ENCODE measurements at places on chromosomes 13 and 19.

DNA sequence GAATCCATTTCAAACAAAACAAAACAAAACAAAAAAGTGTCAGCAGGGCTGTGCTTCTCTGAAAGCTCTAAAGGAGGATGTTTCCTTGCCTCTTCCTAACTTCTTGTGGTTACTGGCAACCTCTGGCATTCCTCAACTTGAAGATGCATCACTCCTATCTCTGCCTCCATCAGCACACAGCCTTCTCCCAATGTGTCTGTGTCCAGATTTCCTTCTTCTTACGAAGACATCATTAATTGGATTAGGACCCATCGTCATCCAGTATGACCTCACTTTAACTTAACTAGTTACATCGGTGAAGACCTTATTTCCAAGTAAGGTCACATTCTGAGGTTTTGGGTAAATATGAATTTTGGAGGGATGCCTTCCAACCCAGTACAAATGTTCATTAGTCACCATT, 33.8 kb upstream of the GTF2F2 start:
- no peak for DNase-seq

GRCh38 chr19:15453091-15453578, 3.4 kb upstream of the WIZ start:
- no peak for DNase-seq

DNA sequence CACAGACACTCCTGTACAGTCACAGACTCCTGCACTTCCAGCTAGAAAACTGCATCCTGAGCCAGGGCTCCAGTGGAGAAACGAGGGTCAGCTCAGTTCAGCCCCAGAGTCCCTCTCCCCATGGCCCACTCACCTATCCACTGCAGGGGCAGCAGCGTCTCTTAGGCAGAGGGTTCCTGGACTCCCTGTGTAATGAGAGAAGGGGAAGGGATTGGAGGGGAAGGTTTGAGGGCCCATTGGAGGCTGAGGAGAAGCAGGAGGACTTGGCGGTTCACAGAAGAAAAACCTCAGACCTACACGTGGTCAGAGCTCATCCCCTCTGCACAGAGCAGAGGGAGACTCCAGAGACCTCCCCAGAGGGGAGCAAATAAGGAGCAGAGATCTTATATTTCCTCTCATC, 9.2 kb upstream of the CEACAM18 start:
- DNase-seq = no peak

DNA sequence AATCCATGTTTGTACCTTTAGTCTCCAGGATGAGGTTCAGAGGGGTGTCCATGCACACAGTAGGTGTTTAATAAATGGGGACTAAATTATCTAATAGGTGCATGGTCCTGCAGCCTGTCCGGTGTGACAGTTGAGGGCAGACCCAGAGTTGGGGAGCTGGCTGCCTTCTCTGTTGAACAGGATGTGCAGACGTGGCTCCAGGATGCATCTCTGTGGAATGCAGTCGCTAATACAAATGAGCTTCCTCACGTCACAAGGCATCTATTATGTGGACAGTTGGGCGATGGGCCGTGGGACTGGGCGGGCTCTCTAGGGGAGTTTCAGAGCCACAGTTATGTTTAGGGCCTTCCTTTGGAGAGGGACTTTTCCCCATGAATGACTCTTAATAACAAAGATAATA, 71.0 kb downstream of the SIPA1L3 start:
- DNase-seq = no peak

DNA sequence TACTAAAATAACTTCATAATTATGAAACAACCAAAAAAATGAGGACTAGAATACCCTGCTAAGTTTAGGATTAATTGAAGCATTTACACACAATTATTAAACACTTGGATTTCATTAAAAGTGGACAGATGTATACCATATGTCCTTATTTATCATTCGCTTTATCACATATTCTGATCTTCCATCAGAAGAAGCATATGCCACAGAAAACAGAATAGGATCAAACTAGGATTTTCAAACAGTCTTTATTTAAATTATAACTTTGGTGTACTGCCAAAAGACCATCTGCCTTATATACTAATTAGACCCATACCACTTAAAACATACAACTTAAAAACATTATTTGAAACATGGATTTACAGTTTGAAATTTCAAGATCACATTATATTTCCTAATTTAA, 727.1 kb upstream of the KLHL1 start:
- no peak for DNase-seq

GRCh38 chr19:57802269-57802668, 12.4 kb downstream of the ZNF552 start:
- no peak for DNase-seq

DNA sequence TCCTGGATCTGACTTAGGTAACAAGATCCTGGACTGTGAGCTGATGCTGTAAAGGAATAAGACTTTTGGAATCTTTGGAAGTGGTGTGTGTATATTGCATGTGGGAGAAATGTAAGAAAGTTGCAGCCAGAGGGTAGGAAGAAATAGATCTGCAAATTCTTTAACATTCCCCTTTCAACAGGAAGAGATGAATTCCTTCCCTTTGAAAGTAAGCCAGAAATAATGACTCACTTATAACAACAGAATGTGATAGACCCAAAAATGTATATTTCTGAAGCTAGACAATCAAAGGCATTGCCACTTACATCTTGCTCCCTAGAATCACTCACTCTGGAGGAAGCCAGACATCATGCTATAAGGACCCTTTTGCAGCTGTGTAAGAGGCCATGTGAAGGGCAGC, 9.8 kb upstream of the SIAH3 start:
- DNase-seq = no peak

GRCh38 chr13:76223565-76223964, 587.4 kb downstream of the LMO7 start:
- no peak for DNase-seq

DNA sequence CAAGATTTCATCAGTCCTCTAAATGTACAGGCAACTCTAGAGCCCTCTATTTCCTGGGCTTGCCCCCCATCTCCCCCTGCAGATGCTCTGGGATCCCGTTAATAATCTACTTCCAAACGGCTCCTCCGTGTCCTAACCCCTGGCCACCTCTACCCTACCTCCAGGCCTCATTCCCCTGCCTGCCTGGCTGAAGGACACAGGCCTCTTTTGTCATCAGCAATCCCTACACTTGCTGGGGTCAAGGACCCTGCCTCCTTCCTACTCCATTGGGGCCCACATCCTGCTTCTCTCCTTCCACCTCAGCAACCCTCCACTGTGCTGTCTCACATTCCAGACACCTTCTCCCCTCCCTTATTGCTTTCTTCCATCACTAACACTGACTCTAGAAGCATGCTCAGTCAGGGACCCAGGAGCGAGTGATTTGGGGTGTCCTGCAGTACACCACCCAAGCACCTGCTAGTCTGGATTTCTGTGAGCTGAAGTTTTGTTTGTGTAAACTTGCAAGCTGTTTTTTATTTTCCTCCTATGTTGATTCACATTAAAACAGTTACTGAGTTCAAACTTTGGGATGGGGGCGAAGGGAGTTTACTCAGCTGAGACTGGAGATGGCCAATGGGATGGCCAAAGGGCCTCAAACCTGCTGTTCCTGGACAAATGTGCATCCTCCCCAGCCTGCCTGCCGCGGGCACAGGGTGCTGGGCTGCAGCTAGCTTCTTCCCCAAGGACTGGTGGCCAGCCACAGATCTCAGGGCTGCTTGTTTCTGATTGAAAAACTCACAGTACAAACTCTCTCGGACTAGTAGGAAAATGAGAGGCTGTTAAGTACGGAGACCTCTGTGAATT, 314.7 kb downstream of the FOXO1 start:
- no peak for DNase-seq

DNA sequence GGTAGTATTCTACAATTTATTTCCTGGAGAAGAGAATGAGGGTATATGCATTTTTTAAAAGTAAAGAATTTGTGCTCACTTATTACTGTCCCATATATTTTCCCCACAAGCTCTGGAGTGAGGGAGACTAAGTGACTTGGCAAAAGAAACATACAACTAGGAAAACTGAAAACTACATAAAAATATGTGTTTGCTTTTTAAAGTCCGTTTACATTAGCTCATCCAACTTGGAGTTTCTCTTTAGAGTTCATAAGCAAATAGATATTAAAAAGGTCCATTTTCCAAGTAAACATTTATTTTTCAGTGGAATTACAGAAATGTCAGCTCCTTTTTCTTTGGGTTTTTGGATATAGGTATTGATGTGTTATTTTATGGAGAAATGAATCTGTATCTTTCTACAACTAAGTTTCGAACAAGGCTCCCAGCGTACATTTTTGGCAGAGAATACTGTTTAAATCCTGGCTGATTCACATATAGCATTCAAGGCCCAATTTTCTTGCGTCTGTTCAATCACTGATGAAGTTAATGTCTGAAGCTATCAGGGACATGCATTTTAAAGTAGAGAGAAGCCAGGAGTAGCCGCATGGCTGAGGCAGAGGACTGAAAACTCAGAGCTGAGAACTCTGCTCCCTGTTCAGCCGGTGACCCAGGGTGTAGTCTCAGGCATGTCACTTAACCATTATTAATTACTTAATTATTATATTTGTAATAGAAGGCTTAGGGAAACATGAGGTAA, 729.4 kb downstream of the EFNB2 start:
- DNase-seq = no peak

DNA sequence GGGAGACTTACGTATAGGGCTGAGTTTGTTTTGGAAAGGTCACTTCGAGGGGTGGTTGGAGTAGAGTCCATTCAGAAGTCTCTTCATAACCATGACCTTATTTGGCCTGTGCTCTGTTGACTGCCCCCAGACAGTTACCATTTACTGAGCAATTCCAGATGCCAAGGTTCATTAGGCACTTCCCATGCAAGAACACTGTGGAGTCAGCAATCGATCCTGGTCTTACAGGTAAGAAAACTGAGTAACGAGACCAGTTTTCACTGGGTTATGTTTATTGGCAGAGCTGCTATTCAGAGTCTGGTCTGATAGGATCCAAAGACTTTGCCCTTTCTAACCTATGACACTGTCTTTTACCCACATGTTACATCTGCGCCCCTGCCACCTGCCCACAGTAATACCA, 134.7 kb downstream of the MTUS2 start:
- no peak for DNase-seq

GRCh38 chr19:29683009-29683408, 17.7 kb downstream of the PLEKHF1 start:
- no peak for DNase-seq

GRCh38 chr13:24328145-24328544, 18.8 kb downstream of the C1QTNF9 start:
- DNase-seq = no peak

DNA sequence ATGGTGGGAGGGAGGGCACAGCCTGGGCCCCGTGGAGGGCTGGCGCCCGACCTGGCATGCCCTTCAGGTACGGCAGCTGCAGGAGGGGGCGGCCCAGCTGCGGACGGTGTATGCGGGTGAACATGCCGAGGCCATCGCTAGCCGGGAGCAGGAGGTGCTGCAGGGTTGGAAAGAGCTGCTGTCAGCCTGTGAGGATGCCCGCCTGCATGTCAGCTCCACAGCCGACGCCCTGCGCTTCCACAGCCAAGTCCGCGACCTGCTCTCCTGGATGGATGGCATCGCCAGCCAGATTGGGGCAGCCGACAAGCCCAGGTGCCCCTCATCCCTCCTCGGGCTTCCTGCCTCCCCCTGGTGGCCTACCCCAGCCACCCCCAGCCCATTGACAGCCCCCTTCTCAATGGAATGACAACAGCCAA, 16.6 kb upstream of the SHKBP1 start:
- DNase-seq = no peak

DNA sequence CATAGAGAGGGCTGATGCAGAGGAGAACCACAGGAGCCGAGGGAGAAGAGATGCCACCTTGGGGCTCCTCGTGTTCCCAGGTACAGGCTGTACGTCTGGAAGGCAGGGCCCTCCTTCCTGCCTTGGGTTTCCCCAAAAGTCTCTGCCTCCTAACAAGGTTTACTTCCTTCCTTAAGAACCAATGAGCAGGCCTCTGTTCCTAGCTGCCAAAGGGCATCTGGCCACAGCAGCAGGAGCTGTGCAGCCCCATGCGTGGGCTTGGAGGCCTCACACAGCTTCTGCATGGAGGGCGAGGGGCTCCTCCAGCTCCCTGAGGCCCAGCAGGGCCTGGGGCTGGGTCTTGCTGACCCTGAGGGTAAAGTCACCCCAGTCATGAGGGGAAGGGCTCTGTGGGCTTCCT, 40.6 kb upstream of the TSHZ3 start:
- DNase-seq = no peak

DNA sequence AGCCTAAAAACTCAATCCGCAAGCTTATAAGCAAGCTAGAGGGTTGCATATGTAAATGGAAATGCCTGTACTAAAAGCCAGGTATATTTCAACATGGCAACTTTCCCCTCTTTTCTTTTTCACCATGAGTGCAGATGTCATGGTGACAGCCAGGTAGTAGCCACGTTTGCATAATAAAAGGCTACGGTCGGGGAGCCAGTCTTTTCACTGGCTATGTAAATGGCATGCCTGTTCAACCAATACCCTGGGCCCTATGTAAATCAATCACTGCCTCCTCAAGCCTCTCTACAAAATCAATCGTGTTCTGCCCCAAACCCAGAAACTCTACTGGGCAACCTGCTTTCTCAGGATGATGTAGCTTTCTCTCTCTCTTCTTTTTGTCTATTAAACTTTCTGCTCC, 87.4 kb downstream of the ZNF100 start:
- DNase-seq = no peak

DNA sequence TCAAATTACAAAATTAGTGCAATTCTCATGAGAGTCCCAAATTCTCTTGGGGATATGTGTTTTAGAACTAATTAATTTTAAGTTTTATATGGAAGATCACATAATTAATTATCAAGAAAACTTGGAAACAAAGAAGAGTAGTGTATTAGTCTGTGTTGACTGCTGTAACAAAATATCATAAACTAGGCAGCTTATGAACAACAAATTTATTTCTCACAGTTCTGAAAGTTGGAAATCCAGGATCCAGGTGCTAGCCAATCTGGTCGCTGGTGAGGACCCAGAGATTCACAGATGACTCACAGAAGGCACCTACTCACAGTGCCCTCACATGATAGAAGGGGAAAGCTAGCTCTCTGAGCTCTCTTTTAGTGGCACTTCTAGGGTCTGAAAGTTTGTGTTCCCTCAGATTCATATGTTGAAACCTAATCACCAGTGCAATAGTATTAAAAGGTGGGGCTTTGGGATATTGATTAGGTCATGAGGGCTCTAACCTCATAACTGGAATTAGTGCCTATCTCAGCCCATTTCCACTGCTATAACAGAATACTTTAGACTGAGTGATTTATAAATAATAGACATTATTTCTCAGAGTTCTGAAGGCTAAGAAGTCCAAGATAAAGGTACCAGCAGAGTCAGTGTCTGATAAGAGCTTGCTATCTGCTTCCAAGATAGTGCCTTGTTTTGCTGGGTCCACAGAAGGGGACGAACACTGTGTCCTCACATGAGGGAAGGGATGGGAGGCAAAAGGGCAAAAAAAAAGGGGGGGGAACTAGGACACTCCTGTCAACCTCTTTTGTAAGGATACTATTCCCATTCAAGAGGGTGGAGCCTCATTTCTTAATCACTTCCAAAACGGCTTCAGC, 1.5 kb upstream of the ARGLU1 start:
- DNase-seq = no peak

GRCh38 chr19:41373993-41374392, 2.3 kb upstream of the TMEM91 start:
- DNase-seq = no peak

DNA sequence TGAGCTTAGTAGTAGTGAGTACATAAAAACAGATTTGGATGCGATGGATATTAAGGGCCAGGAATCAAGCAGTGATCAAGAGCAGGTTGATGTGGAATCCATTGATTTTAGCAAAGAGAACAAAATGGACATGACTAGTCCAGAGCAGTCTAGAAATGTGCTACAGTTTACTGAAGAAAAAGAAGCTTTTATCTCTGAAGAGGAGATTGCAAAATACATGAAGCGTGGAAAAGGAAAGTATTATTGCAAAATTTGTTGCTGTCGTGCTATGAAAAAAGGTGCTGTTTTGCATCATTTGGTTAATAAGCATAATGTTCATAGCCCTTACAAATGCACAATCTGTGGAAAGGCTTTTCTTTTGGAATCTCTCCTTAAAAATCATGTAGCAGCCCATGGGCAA, 11.4 kb downstream of the CHAMP1 start:
- DNase-seq = no peak
